Pulmonary artery endothelial cell (primary cell): ENCODE measurements at places on chromosomes 12 and 14. TPM values are rescaled to one million over a fixed set of nuclear protein-coding genes. Genes with fewer than 3 reads are reported as not detected.

- DNase-seq = no peak
Observed at GRCh38 chr14:49755378-49755777, 12.6 kb upstream of the KLHDC2 start.

GRCh38 chr14:36317650-36318049, 2.8 kb downstream of the MBIP start:
- no peak for DNase-seq

- DNase-seq = no peak
Observed at GRCh38 chr12:76042147-76042546, 10.6 kb upstream of the PHLDA1 start.

The KRT71 gene
- not detected in 2 replicates for total RNA-seq
